Activated T-cell treated with anti-CD3 and anti-CD28 coated beads for 1 hour (primary cell): ENCODE measurements at places on chromosomes 7 and 10.

- no peak for DNase-seq
Observed at GRCh38 chr7:12351843-12352242, 51.8 kb downstream of the VWDE start.

DNA sequence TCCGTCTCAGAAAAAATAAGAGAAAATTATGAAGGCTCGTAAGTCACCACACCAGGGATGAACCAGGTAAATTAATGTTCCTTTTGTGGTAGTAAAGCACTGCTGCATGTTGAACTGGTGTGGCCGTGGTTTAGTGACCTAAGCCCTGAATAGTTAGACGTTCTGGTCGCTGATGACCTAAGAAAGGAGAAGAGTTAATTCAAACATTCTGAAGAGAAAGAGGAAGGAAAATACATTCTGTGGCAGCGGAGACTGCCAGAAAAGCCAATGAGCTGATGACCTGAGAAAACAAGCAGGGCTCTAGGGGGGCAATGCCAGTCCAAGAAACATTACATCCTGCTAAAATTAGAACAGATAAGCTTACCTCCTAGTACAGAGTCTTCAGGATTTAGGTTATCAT lies 17.5 kb downstream of the DNAJC9 start:
- no peak for DNase-seq

DNA sequence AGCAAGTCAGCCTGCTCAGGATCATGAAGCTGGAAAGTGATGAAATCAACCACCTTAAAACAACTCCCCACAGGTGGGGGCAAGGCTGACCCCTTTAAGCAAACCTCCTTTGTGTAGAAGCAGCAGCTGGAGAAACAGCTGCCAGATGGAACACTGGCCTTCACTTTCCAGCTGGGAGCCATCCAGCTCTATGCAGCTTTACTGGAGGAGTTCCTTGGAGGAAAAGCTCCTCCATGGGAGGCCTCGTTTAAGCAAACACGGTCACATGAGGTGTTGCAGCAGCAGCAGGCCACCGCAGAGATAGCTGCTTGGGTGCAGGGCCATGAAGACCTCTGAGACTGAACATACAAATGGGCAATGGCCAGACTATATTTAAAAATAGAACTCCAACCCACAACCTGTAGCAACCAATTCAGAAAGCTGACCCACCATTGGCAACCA lies 13.0 kb upstream of the DLG5 start:
- DNase-seq, result no peak

GRCh38 chr7:99731638-99732374 lies 3.2 kb downstream of the CYP3A7 start:
- DNase-seq, result no peak

DNA sequence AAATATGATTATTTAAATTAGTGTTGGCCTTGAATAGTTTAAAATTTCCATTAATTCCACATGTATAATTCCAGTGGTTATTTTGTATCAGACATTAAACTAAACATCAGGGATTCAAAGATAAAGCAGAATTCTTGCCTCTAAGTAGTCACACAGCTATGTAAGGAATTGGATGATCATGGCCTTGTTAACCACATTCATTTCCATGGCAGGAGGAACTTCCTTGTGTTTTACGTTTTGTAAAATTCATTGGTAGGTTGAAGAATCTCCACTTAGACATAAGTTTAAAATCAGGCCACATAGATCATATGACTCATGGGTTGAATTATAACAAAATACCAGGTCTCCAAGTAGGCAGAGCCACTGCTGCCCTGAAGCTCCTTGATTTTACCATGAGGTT lies 289.7 kb downstream of the PLXDC2 start:
- no peak for DNase-seq

DNA sequence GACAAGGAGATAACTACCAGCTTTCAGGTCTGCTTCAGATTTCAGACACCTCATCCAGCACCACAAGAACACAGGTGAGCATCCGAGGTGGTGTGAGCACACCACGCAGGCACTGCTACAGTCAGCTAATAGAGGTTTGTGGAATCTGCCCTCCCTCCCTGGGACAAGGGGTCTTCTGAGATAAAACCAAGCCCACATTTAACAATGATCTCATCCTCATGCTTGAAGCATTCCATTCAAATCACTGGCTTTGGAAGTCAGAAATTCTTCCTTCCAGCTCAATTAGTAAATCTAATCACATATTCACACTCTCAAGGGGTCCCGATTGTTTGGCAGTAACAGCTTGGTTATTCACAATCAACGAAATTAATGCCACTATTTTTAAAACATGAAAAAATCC lies 331.4 kb downstream of the ELMO1 start:
- DNase-seq, result no peak

- no peak for DNase-seq
Observed at GRCh38 chr10:115802911-115803310, 470.1 kb downstream of the GFRA1 start.

GRCh38 chr7:28539289-28539981 lies 127.1 kb downstream of the CREB5 start:
- no peak for DNase-seq

- DNase-seq, result no peak
Observed at GRCh38 chr7:66769833-66770512, 29.4 kb downstream of the RABGEF1 start.

DNA sequence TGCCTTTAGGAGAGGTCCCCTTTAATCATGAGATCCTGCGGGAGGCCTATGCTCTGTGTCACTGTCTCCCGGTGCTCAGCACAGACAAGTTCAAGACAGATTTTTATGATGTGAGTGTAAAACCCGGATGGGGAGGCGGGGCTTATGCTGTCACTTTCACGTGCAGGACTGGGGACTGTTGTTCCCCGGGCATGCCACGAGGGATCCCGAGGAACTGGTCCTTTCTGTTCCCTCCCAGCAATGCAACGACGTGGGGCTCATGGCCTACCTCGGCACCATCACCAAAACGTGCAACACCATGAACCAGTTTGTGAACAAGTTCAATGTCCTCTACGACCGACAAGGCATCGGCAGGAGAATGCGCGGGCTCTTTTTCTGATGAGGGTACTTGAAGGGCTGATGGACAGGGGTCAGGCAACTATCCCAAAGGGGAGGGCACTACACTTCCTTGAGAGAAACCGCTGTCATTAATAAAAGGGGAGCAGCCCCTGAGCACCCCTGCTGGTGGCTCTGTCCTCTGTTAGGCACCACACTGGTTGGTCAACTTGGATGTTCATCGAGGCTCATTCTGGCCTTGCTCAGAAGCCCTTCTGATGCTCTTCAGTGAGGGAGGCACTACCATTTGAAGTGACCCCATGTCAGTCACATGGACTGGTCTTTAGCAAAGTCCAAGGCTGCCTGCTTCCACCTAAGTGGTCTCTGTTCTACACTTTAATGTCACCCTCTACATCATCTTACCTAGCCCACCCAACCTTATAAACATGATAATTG lies 2.8 kb downstream of the COPS6 start:
- DNase-seq, result no peak

- DNase-seq, result no peak
Observed at GRCh38 chr7:107560898-107561516, 2.7 kb downstream of the COG5 start.

DNA sequence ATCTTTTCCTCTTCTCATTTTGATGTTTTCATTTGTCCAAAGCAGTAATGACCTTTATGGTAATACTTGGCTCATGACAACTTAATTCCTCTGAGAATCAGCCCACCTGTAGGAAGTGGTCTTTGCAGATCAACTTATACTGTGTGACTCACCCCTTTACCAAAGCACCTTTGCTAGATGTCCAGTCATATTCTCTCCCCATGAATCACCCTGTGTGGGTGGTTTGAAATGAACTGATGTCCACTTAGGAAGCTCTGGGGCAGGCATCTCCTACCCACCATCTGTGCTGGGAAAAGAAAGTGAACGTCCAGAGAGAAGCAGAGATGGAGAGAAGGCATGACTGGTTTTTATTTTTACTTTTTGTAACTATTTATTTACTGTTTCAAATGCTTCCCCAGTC lies 410.3 kb downstream of the KIF20B start:
- no peak for DNase-seq

DNA sequence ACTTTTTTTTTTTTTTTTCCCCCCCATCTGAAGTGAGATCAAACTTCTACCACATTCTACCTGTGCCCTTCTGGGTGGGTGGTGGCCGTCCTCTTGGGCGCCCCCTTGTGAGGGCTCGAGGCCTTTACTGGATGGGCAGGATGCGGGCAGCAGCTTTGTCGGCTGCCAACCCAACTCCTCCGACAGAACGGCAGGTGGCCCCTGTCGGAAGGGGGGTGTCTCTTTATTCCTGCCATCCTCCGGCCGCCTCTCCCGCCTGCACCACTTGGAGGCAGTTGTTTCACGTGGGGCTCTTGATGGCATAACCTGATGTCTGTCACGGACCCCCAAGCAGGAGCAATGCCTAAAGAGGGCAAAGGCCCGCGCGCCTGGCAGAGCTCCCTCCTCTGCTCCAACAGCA lies 31.0 kb downstream of the AMZ1 start:
- peak; percentile 50 for DNase-seq

GRCh38 chr7:1920266-1920681 lies 250.2 kb downstream of the ELFN1 start:
- DNase-seq, result peak; percentile 29

- no peak for DNase-seq
Observed at GRCh38 chr10:77686650-77687417, 49.2 kb upstream of the KCNMA1 start.

- no peak for DNase-seq
Observed at GRCh38 chr7:151792636-151793035, 84.3 kb downstream of the PRKAG2 start.

GRCh38 chr10:5794236-5794635 lies 19.0 kb downstream of the GDI2 start:
- DNase-seq, result no peak

- no peak for DNase-seq
Observed at GRCh38 chr10:101617824-101618568, 29.9 kb downstream of the DPCD start.

DNA sequence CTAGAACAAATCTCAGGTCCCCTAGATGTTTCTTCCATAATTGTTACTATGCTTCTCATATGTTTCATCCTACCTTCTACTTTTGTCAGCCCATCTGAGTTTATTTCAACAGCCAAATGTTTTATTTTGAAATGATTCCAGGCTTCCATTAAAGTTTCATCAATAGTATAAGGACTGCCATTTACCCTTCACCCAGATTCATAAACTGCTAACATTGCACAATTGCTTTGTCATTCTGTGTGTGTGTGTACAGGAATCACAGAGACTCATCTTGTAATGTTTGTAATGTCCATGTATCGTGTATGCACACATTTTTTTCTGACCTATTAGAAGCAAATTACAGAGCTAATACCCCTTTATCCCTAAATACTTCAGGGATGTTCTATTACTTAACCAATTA lies 25.5 kb downstream of the MMRN2 start:
- DNase-seq, result no peak

- DNase-seq, result no peak
Observed at GRCh38 chr7:60706-61105, 131.7 kb upstream of the FAM20C start.

DNA sequence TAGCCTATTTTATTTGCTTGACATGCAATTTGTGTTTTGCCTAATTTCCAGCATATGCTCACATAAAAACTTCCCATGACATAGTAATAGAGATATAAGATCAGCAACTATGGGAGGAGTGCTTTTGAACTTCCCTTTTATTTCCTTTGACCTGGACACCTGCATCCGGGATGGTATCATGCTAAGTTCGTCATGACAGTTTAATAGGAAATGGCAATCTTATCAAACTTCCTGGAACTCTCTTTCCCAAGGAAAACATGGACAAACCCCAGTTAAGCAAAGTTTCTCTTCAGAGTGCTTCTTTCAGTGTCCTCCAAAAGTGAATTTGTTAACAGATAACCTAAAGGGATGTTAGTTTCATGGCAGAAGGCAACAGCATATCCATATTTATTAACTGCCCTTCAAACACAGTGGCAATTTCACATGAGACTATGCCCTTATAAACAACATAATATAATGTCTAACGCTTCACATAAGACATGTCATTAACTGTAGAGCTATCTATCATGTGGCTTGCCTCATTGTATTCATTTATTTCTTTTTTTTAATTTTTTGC lies 474.7 kb upstream of the SEMA3A start:
- DNase-seq, result no peak

DNA sequence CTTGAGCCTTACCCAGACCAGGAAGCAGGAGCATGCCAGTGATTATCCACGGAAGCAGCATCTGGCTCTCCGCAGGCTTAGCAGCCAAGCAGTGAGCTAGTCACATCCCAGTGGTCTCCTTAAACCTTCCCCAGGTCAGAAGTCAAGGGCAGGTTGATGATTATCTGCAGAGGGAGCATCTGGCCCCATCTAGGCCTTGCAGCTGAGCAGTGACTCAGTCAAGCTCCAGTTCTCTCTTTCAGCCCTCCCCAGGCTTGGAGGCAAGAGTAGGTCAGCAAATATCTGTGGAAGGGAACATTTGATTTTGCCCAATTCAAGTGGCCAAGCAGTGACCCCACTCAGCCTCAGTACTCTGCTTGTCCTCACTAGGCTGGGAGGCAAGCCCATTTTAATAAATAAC lies 61.6 kb downstream of the ANKRD7 start:
- DNase-seq, result no peak

- no peak for DNase-seq
Observed at GRCh38 chr10:13707156-13707881, 120.6 kb downstream of the PRPF18 start.
